Astrocyte of the spinal cord (primary cell): ENCODE measurements at places on chromosomes 12 and 14.

DNA sequence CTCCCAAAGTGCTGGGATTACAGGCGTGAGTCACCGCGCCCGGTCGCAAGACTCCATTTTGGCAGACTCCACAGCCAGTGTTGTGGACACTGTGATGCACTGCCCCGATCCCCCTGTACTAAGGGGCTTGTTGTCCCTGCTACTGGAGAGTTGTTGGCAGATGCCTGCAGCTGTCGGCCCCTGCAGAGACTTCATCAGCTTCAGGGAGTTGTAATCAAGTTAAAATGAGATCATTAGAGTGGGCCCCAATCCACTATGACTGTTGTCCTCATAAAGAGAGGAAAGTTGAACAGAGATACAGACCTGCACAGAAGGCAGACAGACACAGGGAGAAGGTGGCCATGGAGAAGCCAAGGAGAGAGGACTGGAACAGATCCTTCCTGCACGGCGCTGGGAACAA is 23.7 kb upstream of the TUBA1A start:
- DNase-seq = no peak

DNA sequence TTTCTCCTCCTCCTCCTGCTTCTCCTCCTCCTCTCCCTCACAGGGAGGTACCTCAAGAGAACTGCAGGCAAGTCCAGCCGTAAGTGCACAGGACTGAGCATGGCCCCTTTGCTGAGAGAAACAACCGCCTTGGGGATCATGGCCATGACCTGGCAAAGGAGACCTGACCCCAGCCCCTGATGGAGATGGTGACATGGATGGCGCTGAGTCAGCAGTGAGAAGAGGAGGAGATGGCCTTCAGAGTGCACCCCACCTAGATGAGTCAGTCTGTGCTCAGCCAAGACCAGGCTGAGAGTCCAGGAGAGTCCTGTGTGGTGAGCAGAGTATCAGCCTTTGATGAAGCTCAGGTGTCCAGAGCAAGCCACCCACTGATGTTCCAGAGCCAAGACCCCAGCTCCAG is 36.4 kb downstream of the MEG3 start:
- DNase-seq = no peak

DNA sequence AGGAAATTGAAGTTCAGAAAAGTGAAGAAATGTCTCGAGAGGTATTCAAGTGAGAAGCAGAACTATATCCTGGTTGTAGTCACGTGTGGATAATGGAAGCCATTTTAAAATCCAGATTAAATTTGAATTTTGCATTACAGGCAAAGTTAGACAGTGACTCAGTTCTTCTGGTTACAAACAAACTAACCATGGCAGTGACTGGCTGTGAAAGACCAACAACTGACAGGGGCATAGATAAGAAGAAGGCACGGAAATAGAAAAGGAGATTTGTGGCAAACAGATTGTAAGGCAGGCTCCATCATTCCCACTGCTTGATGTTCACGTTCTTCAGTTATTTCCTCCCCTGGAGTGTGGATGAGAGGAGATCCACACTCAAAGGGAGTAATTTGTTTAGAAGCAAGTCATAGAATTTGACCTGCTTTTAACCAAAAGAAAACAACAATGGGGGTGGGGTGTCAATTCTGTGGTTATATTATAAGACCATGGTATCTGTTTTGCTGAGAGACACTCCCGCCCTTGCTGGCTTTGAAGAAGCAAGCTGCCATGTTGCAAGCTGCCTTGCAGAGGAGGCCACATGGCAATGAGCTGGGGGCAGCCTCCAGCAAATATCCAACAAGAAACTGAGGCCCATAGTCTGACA is 795.3 kb downstream of the VRK1 start:
- DNase-seq = no peak

- DNase-seq = peak; percentile 56
These were observed 174.4 kb downstream of the MON2 start for GRCh38 chr12:62640910-62641448.

GRCh38 chr12:116266168-116266601 is 11.3 kb downstream of the MED13L start:
- peak; percentile 41 for DNase-seq

GRCh38 chr12:120249875-120250795 is 15.4 kb downstream of the PXN start:
- no peak for DNase-seq

- no peak for DNase-seq
These were observed 18.1 kb downstream of the CAMKK2 start for GRCh38 chr12:121278169-121279070.

- peak; percentile 50 for DNase-seq
These were observed 603 bp downstream of the PABPN1 start for GRCh38 chr14:23321572-23322547.

GRCh38 chr12:24705741-24706358 is 243.1 kb downstream of the BCAT1 start:
- no peak for DNase-seq

DNA sequence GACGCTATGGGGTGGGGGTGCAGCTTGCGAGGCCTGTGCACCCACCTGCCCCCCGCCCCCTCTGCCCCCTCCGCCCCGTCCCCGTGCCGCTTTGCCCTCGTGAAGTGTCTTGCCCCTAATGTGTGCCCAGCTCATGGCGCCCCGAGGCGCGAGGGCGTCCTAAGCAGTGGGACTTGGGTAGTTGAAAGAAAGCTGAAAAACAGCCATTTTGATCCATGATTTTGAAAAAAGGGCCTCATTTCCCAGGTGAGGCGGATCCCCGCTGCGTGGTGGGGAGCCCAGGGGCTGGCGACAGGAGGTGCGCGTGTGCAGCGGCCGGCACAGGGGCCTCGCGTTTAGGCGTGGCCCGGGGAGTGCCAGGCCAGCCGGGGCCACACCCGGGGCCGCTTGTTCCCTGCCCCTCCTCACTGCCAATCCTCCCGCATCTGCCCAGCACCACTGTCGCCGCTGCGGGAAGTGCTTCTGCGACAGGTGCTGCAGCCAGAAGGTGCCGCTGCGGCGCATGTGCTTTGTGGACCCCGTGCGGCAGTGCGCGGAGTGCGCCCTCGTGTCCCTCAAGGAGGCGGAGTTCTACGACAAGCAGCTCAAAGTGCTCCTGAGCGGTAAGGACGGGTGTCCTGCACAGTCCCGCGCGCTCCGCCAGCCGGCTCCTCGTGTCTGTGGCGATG is 11.8 kb downstream of the ZFYVE21 start:
- DNase-seq = no peak

DNA sequence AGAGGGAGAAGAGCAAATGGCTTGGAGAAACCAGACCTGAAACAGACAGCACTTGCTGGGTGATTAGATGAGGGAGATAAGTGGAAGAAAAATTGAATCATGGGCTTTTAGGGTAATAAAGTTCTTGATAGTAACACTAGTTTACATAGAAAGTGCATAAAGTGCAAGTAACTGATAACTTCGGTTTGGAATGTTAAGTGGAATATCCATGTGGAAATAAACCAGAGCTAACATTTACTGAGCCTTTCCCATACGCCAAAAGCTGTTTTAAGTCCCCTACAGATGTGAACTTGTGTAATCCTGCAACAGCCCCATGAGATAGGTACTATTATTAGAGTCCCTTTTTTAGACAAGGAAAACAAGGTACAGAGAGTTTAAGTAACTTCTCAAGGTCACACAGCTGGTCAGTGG is 77.1 kb upstream of the NUDT4 start:
- DNase-seq = no peak

- DNase-seq = no peak
These were observed 6.7 kb upstream of the PTGER2 start for GRCh38 chr14:52307376-52307775.

- DNase-seq = no peak
These were observed 6.7 kb downstream of the RAB15 start for GRCh38 chr14:64965356-64966000.

- no peak for DNase-seq
These were observed 9.0 kb downstream of the HOXC12 start for GRCh38 chr12:53963434-53964314.

- no peak for DNase-seq
These were observed 53.2 kb downstream of the DACT1 start for GRCh38 chr14:58690801-58691516.

DNA sequence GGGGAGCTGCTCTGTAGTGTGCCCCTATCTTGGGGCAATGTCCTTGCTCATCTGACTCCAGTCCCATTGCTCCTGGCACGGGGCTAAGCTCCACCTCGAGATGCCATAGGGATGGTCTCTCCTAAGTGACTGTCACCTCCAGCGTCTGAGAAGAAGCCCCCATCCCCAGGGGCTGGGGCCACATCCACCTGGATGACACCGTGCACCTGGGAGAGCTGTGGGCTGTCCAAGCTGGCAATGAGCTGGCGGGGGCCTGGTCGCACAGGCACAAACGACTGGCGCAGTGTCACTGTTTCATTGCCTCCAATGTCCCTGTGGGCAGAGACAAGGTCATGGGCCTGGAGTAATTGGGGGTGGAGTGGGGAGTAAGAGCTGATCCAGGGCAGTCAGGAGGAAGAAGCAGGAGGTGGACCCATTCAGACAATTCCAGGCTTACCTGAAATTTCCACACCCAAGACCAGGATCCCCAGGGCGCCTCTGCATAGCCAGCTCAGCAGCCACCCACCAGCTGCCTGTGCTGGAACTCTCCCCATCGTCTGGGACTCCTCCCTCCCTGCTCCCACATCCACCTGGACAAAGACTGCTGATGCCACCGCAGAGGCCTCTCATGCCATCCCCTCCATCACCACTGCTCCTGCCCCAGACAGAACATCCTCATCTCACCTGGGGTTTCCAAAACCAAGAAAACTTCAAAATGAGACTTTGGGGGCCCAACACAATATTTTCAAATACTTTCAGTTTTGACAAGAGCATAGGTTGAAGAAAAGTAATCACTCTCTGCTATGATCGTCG is 7.0 kb upstream of the TINF2 start:
- no peak for DNase-seq

DNA sequence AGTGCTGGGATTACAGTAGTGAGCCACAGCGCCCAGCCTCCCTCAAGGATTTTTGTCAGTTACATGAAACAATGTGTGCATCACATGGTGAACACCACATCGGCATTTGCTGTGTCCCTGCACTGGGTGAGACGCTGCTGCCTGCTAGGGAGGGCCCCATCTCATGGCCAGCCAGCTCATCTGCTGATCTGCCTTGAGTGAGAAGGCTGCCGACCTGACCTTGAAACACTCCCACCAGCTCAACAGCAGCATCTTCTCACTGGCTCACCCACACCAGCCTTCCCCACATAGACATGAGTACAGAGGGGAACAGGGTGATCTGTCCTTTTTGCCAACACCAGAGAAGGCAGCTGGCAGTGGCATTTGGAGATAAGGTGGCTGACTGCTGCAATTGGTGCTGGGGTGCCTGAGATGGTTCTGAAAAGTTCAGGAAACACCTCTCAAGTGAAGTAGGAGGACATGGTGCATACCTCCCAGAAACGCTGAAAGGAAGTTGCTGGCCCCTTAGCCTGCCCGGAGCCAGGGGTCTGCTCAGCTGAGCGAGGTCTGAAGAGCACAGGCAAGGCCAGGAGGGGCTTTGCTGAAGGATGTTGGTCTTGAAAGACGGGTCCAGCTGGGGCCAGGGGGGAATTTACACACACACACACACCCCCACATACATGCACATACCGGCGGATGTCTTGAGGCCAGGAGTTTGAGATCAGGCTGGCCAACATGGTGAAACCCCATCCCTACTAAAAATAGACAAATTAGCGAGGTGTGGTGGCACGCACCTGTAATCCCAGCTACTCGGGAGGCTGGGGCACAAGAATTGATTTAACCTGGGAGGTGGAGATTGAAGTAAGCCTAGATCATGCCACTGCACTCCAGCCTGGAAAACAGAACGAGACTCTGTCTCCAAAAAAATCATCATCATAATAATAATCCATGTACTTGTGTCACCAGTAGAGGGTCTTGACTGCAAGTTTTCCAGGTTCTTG is 14.3 kb upstream of the PPP1R13B start:
- DNase-seq = no peak

- no peak for DNase-seq
These were observed 482.7 kb upstream of the RGS6 start for GRCh38 chr14:71449316-71450055.

GRCh38 chr12:106839333-106839732 is 64.9 kb downstream of the RIC8B start:
- no peak for DNase-seq

- DNase-seq = no peak
These were observed 855.0 kb downstream of the BCL11B start for GRCh38 chr14:98417001-98417400.

DNA sequence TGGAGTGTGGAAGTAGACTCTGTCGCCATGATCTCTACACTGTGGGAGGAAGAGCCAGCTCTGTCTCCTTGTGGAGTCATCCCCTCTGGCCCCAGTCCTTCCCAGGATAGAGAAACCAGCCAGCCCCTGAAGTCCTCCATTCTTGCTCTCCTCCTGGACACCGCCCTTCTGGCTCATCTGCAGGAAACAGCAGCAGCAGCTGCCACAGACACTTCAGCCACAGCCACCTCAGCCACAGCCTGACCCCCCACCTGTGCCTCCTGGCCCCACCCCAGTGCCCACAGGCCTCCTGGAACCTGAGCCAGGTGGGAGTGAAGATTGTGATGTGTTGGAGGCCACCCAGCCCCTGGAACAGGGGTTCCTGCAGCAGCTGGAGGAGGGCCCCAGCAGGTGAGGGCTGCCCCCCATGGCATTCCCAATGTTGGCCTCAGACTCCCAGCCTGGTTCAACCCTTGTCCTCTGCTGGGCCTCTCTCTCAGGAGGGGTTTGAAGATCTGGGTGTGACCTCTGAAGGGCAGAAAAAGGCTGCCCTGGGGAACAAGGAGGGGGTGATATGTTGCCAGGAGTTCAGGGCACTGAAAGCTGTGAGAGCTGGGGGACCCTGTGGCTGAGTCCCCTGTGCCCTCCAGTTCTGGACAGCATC is 10.5 kb downstream of the PRPF40B start:
- no peak for DNase-seq

GRCh38 chr12:71183018-71183417 is 25.2 kb upstream of the TSPAN8 start:
- DNase-seq = peak; percentile 42

- peak; percentile 46 for DNase-seq
These were observed 428.1 kb downstream of the NRXN3 start for GRCh38 chr14:78598046-78598920.

DNA sequence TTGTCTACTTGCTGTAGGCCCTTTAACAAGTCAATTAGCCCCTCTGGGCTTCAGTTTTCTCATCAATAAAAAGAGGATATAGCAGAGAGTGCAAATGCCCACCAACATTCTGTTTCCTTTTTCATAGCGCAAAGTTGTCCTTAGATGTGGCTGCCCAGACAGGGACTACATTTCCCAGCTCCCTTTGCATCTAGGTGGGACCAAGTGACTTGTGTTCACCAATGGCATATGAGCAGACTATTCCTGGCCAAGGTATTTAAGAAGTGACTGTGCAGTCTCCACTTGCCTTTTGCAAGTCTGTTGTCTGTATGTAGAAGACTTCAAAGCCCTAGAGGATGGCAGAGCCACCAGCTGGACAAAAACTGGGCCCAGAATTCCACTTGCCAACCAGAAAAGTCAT is 59.7 kb downstream of the DAO start:
- DNase-seq = peak; percentile 6

GRCh38 chr14:72753879-72754400 is 140.0 kb downstream of the DPF3 start:
- no peak for DNase-seq

GRCh38 chr14:96751505-96751904 is 45.7 kb upstream of the VRK1 start:
- no peak for DNase-seq
